ENCODE measurements at places on chromosomes 11 and 22.

DNA sequence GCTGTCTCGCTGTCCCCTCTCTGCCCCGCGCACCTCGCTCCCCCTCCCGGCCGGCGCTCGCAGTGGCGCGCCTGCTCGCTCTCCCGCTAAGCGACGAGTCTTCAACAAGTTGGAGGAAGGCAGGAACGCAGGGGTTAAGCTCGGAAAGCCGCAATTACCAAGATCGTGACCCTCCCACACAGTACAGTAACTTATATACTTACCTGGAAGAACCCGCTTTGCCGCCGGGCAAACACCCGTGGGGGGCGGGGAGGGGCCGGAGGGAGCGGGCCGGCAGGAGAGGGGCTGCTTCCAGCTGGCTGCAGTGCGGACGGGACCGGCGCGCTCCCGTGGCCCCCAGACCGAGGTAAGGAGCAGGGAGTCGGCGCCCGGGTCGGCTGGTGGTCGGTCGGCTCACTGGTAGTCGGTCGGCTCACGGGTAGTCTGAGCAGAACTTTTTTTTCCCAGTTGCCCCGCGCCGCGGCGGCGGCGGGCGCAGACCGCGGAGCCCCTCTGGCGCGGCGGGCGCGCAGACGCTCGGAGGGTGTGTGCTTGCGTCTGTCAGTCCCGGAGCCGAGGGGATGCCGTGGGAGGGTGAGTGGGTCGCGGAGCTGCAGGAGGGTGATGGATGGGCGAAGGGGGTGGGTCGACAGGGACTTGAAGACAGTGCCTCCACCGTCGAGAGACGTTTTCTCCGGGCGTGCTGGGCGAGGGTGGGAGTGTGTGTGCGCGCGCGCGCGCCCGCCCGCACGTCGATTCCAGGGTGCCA is 101.2 kb upstream of the HSD17B12 start:
- no peak for DNase-seq

DNA sequence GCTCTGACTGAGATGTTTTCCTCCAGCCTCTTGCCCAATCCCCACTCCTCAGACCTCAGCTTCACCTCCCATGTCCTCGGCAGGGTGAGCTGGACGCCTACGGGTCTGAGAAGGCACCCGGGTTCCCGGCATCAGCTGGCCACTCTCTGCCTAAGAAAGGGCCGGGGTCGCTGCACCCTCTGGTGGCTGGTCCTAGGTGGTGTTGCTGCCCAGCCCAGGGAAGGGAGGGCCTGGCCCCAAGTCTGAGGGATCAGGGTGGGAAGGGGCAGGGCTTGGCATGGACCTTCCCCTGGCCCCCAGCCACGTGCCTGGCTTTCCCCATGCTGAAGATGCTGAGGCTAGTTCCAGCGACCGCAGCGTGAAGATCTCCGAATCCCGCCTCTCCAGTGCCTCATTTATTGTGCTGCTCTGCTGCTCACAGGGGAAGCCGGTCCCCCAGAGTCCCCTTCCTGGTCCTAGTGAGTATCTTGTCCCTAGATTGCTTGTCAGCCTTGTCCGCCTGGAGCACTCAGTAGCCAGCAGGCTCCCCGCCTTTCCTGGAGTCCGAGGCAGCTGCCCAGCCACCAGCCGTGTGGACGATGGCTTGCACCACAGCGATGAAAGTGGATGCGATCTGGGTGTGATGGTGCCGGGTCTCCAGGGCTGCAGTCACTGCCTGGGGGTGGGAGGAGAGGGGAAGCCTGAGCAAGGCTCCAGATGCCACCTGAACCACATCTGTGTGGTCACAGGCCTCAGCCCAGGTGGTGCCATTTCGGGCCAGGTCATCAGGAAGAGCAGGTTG is 2.9 kb upstream of the GGT5 start:
- peak; percentile 78 for DNase-seq

DNA sequence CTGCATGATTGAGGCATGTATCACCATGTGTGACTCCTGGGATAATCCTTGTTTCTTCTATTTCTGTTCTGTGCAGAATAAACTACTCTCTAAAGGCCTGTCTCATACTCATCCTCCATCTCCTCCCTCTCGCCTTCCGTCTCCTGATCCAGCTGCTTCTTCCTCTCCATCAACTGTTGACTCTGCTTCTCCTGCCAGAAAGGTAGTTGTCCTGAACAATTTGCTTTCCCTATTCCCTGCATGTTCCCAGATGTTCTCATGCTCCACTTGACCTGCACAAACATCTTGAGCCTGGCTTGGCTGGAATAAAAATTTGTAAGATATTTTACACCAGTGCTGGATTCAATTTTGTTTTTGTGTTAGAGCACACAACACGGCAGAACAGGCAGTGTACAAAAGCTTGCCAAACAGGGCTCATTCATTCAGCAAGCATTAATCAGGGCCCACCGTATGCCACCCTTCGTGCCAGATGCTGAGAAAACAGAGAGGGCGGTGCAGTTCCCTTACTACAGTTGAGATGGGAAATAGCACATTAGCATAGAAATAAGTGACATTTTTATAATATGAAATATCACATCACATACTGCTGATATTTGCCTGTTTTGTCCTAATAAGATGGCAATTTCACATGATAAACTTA is 133.3 kb upstream of the PARVA start:
- DNase-seq, result no peak

- no peak for DNase-seq
Measured at GRCh38 chr11:37390576-37391083, 792.6 kb upstream of the RAG2 start.

DNA sequence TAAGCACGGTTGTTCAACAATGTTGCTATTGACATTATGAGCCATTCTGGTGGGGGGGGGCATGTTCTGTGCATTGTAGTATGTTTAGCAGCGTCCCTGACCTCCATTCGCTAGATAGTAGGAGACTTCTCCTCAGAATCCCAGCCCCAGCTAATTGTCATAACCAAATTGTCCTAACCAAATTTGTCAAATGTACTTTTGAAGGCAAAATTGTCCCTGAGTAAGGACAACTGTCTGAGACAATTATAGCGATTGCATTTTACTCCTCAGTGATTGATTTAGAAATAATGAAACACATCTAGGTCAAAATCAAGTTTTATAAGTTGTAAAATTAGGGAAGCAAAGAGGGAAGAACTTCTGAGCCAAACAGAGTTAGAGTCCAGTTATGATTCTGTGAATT is 541.8 kb upstream of the CHORDC1 start:
- no peak for DNase-seq

Data from GM04504 (cell line).